H54 (cell line): ENCODE measurements at places on chromosomes 5 and 9.
A peak's percentile ranks its signal among the peaks of the same experiment; 100 is the strongest.

DNA sequence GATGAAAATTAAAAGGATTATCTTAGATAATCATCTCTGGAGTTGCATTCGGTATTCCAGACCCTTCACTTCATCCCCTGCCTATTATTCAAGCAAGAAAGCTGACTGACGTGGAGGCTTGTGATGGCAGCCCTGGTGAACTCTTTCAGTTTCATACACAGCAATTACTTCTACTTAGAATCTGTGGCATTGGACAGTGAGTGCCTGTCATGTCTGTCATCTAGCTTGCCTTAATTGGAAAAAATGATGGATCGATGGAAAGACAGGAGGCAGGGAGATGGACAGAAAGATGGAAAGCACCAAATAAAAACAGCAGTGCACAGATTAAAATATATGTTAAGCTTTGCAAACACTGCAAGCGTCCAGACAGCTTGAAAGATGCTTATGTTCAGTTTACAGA lies 1371.0 kb upstream of the CDH6 start:
- DNase-seq, result no peak

DNA sequence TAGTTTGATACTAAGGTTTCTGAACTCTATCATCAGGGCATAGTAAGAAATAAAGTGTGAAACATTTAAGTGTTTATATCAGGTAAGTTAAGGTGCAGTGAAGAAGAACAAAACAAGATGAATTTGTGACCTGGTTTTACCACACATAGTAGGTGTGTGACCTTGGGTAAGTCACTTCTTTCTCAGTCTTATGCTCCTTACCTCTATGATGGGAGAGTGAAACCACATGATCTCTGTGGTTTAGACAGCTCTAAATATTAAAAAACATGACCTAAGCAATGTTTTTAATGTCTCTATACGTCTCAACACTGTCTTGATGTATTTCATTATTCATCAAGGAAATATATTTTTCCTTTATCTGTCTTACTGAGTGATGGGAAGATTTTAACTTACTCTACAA lies 629.6 kb upstream of the DMAC1 start:
- DNase-seq, result no peak

DNA sequence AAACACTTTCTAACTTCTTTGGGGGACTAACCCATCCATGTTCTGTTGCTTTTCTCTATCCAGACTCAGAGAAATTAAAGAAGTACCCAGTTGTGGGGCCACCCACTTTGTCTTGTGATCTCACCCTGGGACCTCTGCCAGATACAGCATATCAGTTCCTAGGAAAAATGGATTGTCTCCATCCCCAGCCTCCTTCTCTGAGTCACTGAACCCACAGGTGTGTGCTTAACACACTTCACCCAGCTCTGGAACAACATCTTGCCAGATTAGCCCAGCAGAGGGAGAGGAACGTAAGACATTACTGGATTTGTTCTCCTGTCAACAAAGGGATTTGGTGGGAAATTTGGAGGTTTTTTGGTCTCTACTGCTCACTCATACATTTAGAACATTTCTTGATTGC lies 19.2 kb downstream of the FAM240B start:
- no peak for DNase-seq

- no peak for DNase-seq
These were observed 136.9 kb downstream of the OR2K2 start for GRCh38 chr9:111193095-111193494.

DNA sequence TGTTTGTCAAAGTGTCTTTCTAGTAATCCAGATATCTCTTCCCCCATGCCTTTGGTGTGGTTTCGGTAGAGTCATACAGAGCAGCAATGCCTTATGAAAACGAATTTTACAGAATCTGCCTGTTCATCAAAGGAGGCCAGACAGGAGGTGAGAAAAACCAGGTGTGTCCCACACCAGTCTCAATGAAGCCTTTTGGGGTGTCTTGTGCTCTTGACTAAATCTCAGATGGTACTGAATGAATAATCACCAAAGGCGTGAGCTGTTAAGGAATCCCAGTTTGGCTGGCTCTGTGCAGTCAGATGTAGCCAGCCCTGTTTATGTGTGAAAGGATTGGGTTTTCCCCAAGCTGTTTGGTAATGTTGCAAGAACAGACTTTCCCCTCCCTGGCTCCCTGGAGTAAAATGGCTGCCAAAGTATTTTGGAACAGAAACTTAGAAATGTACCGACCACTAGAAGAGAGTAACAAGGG lies 70.8 kb upstream of the CDKN2B start:
- no peak for DNase-seq

- no peak for DNase-seq
These were observed 95.1 kb downstream of the TTC39B start for GRCh38 chr9:15211815-15212495.

DNA sequence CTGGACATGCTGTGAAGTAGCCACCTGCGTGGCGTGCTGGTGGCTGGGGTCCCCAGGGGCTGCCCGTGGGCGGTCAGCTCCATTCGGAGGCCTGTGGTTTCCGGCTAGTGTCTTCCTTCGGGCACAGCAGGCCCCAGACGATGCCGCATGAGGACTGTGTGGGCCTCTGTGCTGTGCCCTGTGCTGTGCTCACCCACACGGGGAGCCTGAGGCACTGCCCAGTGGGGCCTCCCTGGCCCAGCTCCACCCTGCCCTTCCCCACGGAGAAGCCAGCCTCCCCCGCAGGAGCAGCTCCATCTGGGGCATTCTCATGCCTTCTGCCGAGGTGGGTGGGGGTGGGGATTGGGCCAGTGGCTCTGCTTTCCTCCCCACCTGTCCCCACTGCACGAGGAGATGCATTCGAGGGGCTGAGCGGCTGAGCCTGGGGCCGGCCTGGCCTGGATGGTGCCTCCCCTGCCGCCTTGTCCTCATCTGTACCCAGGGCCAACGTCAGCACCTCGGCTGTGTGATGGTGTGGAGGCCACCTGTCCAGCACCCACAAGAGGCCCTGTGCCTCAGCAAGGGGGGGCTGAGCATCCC lies 24.2 kb downstream of the RXRA start:
- DNase-seq, result no peak

GRCh38 chr9:121556580-121556979 lies 56.9 kb upstream of the GGTA1 start:
- peak; percentile 85 for DNase-seq

GRCh38 chr5:134794082-134794481 lies 35.5 kb downstream of the DDX46 start:
- DNase-seq, result no peak

GRCh38 chr9:2022560-2022959 lies 7.4 kb downstream of the SMARCA2 start:
- DNase-seq, result no peak

DNA sequence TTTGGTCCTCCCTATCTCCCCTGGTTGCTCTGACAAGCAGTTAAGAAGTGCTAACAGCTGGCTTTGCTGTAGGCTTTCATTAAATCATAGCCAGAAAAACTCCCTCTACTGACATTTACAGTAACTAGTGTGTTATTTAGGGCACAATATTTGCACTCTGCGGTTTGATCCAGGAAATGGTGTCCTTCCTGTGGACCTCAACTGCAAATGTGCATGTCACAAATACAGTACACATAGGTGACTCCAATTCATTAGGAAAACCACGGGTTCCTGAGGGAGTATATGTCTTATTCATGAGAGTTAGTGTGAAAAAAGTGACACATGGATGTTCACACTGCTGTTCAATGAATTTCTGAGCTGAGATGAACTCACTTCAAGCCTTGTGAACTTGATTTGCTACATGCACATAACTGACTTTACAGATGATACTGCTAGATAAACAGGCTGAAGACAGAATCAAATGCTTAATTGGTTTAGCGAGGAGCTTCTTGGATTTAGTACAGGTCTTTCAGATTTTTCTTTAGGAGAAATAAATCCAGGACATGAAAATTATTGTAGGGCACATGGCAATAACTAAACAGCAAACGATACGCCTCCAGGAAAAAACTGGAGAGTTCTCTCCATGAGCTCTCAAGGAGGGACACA lies 281.5 kb downstream of the EFNA5 start:
- DNase-seq, result no peak

DNA sequence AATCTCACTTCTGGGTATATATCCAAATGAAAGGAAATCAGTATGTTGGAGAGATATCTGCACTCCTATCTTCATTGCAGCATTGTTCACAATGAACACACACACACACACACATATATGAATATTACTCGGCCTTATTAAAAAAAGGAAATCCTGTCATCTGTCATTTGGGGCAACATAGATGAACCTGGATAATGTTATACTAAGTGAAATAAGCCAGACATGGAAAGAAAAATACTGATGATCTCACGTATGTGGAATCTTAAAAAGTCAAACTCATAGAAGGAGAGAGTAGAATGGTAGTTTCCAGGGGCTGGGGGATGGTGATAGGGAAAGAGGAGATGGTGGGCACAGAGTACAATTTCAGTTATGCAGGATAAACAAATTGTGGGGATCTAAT lies 100.3 kb downstream of the EMB start:
- no peak for DNase-seq

GRCh38 chr9:32701321-32702022 lies 66.0 kb upstream of the TAF1L start:
- no peak for DNase-seq

DNA sequence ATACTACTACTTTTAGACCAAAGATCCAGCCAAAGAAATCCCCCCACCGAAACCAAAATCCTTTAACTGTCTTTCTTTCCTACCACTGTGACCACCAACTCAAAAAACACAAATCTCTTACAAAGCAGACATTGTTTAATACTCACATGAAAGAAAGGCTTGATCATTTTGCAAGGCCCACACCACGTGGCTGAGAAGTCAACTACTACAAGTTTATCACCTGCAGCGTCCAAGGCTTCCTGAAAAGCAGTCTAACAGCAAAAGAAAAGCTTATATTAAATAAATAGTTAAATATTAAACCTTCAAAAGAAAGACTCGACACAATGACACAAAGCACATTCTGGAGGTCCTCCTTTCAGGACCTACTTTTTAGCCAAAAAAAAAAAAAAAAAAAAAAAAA lies 5.1 kb downstream of the TXN start:
- no peak for DNase-seq

DNA sequence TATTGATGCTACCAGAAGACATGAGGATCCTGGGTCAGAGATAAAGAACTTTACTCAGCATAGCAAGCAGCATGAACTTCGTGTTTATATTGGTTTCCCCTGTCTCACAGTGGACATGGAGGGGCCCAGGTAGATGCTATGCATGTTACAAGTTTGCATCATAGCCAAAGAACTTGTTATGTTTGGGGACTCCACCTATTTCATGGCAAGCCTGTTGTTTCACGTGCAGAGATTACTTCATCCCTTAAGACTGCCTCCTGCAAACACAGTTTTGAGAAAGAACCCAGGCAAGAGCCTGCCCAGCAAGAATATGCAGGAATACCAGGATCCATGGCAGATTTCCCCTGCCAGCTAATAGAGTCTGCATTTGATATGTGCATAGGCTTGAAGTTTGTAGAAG lies 68.4 kb downstream of the RCL1 start:
- no peak for DNase-seq

DNA sequence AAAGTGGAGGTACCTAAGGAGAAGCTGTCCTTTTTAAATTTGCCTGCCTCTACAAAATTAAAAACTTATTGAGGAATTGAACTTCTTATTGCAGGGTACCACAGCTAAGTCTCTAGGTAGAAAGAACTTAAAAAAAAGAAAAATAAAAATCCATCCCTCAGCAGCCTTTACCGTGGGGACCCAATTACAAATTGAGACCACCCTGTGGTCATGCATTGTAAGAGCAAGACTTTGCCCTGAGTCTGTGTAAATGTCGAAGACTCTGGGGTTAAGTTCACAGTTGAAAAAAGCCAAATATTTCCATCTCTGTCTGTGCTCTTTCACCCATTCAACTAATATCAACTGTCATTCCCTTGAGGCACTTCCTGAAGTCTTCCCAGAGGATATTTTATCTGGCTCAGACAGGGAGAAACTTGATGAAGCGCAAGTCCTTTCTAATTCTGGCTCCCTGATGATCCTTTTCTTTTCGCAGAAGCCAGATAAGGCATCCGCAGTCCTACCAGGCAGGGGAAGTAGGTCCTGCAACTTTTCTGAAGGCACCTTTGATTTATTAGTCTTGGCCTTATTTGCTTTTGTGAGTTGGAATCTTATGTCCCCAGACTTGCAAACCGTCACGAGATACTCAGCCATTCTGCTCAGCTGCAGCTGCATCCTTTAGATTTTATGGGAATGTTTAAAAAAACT lies 323.8 kb upstream of the WWC1 start:
- DNase-seq, result no peak

DNA sequence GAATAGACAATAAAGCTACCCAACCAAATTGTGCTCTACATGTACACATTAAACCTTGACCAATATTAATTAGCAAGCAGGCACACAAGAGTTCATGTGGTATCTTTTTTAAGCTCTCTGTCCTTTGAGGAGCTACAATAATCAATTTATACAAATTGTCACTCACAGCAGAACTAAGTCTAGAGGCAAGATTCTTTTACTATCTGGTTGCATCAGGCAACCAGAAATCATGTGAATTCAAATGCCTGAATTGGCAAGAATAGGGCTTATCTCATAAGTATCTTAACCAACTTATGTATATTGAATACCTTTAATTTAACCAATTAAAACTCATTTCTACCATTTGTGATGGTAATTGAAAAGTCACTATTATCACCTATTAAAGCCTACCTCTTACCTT lies 145.5 kb upstream of the HAPLN1 start:
- no peak for DNase-seq

DNA sequence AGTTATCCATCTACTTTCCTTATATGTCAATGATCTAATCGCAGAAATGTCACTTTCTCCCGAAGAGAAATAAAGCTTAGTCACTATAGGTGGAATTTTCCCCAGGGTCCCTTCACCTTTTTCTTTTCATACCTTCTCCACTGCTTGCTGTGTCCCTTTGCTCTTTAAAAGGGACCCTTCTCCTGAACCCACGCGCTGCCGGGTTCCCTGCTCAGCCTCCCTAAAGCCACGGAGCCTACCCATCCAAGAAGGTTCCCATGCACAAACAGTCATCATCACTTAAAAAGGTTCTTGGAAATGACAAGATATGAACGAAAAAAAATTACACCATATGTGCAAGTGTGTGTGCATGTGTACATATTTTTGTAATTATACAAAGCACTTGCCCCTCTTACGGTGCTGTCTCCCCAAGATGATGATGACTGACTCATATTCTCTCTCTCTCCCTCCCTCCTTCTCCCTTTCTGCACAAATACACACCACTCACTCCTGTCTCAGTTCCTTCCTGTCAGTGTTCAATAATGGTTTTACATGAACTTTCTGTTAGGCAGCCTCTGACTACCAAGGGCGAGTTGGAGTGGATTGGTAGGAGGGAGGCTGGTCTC lies 1.5 kb upstream of the PTPRD start:
- no peak for DNase-seq

DNA sequence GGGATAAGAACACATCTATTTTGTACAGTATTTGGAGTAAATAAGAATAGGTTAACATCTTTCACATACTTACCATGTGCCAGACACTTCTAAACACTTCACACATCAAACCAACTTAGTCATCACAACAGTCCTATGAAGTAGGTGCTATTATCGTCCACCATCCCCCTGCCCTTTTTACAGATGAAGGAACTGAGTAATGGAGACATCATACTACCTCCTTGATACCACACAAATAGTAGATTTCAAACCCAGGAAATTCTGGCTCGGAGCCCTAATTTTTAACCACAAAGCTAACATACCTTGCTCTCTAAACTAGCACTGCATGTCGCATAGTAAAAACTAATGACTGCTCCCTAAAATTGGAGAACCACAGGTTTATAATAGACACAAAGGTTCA lies 4.2 kb upstream of the ZNF366 start:
- DNase-seq, result no peak
